H4 (cell line): ENCODE measurements at places on chromosomes 16 and 17. TPM values are rescaled to one million over a fixed set of nuclear protein-coding genes. Genes with fewer than 3 reads are reported as not detected.

The COX11 gene
- total RNA-seq = 111 and 122 TPM in 2 replicates

The KRTAP4-5 gene
- total RNA-seq = not detected in 2 replicates

The SUZ12 gene
- 13.1 and 13.4 TPM in 2 replicates for total RNA-seq

The HOXB1 gene
- not detected in 2 replicates for total RNA-seq

The GLIS2 gene
- total RNA-seq = 0.29 and 0.45 TPM in 2 replicates

The HS3ST4 gene
- 0.04 TPM in 1 of 2 replicates, not detected in the other for total RNA-seq

The SPATA22 gene
- not detected in 2 replicates for total RNA-seq

The DLX4 gene
- 0.49 and 1.6 TPM in 2 replicates for total RNA-seq

The CEP131 gene
- 5.3 and 11.3 TPM in 2 replicates for total RNA-seq

The FBXL20 gene
- total RNA-seq = 8.2 and 9.9 TPM in 2 replicates

The NPIPB8 gene
- total RNA-seq = not detected in 2 replicates

The CIITA gene
- total RNA-seq = 0.19 and 0.72 TPM in 2 replicates

The SLC38A8 gene
- total RNA-seq = not detected in 2 replicates

The ATP2C2 gene
- not detected in 2 replicates for total RNA-seq

The FOXN1 gene
- not detected in 2 replicates for total RNA-seq

The HOXB3 gene
- total RNA-seq = 2.0 and 5.6 TPM in 2 replicates

The MPP2 gene
- 1.2 and 1.8 TPM in 2 replicates for total RNA-seq

The TBX2 gene
- total RNA-seq = 0.95 and 1.5 TPM in 2 replicates

The MGAT5B gene
- 5.3 and 6.8 TPM in 2 replicates for total RNA-seq
